Caco-2 (cell line): ENCODE measurements at places on chromosomes 13 and 19. TPM values are rescaled to one million over a fixed set of nuclear protein-coding genes. Genes with fewer than 3 reads are reported as not detected.

DNA sequence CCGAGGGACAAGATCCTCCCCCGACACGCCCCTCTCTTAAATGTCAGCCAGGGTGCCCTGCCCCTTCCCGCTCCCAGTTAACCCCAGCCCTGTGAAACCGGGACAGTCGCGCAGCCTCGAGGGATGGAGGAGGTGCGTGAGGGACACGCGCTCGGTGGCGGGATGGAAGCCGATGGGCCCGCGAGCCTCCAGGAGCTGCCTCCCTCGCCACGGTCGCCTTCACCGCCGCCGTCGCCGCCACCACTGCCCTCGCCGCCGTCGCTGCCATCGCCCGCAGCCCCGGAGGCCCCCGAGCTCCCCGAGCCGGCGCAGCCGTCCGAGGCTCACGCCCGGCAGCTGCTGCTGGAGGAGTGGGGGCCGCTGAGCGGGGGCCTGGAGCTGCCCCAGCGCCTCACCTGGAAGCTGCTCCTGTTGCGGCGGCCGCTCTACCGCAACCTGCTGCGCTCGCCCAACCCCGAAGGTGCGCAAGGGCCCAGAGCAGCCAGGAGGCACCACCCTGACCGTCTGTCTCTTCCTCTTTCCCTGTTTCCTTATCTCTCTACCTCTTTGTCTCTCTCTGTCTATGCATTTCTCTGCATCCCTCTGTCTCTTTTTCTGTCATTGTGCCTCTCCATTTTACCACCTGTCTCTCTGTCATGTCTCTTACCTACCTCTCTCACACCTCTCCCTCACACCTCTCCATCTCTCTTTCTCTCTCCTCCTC is at the start of gene NCCRP1:
TSS of gene NCCRP1 (plus strand) at position 105 of the 703 bp plus-strand sequence. CDS start at position 124, 19 bp downstream.
- no peak for DNase-seq

- DNase-seq = no peak
Measured at GRCh38 chr13:44140888-44141724, 232.5 kb upstream of the SERP2 start.

- DNase-seq = no peak
Measured at GRCh38 chr19:38321646-38322196, 2.1 kb downstream of the KCNK6 start.

DNA sequence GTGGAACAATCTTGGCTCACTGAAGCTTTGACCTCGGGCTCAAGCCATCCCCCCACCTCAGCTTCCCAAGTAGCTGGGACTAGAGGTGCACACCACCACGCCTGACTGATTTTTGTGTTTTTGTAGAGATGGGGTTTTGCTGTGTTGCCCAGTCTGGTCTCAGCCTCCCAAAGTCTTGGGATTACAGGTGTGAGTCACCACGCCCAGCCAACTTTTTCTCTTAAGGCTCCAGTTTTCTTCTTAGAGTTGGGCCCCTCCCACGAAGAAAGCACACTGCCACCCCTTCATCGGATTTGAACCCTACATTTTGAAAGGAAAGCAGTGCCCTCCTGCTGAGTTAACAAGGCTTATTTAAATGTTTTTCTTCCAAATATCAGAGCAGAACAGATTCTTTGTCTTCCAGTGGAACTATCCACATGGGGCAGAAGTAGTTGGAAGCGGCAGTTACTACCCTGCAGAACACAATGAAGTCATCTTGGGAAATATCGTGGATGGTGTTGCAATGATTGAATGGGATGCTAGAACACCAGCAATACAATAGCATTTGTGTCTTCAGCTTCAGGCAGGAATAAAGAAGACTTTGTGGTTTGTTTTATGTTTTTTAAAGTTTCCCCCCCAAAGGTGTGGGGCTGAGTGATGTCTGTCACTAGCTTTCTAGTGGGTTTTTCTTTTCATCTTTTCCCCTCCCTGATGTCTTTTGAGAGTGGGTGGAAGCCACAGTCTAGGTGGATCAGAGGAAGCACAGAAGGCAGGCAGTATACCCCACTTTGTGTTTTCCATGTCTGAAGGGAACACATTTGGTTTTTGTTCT is 8.9 kb downstream of the ACTN4 start:
- no peak for DNase-seq

- no peak for DNase-seq
Measured at GRCh38 chr13:95813139-95813538, 136.2 kb downstream of the DNAJC3 start.

GRCh38 chr13:33168321-33168960 is 117.1 kb downstream of the STARD13 start:
- no peak for DNase-seq

DNA sequence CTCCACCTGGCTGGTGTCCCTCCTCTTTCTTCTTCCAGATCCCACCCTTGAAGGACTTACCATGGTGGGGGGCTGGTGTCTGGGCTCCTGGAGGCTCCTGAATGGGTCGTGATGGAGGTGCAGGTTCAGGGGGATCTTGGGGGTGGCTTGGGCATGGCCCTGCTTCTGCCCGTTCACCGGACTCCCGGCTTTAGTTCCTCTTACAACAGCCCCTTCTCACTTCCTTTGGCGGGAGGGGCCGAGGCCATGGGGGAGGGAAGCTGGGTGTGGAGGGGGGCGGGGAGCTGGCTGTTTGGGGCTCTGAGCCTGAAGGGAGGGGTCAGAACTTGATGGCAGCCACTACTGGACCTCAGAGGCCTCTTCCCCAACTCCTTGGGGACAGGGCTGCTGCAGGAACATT is at the start of gene MYO1F:
TSS of gene MYO1F (minus strand) at position 196 of the 400 bp plus-strand sequence. CDS start at position 63, 133 bp downstream.
- no peak for DNase-seq

DNA sequence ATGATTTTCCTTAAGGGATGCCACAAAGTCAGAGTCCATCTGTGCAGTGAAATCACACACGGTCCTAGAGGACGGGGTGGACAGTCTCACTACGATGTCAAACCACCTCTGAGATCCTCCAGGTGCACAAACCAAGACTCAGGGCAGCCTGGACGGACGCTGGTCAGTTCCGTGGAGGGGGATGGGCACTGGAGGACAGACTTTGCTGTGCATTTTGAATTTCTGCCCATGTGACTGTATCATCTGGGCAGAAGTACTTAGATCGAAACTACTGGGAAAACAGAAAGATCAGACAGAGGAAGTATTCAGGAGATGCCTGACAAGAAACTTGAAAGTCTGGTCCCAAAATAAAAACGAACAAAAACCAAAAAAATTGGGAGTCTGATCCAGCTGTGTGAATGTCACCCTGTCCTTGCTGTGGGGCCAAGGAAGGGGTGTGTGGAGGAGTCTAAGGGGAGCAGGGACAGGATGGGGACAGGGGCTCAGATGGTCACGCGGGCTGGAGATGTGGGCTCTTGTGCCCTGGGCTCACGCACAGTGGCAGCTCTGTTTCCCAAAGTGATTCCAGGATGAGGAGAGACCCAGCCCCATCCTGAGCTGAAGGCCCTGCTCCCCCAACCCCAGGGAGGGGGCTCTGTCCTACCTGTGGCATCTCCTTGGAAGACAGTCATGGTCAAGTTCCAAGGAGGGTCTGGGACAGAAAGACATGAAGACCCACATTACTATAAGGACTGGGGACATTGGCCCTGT is 1.5 kb downstream of the SIGLEC8 start:
- DNase-seq = no peak

GRCh38 chr13:65417953-65418352 is 1812.2 kb downstream of the PCDH9 start:
- DNase-seq = no peak

DNA sequence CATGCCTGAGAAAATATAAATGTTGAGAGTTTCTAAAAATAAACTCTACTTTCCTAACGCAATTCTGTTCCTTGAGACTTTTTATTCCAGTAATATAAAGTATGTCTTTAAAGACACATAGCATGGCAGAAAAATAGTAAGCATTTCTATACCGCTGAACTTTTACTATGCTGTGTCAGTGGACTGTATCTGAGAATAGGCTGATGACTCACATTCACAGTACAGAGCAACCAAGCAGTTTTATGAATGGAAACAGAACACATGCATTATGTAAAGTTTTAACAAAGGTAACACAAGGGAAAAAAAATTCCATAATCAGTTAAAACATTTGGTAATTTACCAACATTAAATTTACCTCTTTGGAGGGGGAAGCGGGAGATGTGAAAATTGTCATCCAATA is 38.4 kb downstream of the ZDHHC20 start:
- DNase-seq = no peak

GRCh38 chr13:36806102-36806501 is 12.9 kb upstream of the RFXAP start:
- no peak for DNase-seq

DNA sequence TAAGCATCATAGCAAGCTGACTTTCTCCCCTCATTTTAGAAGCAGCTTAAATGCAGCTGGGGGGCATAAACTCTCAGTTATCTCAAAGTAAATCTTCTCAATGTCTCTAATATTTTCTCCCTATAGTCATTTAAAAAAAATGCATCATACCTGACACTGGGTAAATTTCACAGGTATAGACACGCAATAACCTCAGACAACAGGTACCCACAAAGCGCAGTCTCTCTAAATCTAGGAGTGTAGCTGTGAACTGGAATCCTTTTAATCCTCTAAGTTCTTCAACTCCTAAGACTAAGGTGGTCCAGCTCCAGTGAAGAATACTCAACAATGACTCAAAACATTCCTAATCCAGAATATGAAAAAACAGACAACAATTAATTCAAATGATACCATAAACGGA is 141.2 kb downstream of the MYCBP2 start:
- DNase-seq = no peak

DNA sequence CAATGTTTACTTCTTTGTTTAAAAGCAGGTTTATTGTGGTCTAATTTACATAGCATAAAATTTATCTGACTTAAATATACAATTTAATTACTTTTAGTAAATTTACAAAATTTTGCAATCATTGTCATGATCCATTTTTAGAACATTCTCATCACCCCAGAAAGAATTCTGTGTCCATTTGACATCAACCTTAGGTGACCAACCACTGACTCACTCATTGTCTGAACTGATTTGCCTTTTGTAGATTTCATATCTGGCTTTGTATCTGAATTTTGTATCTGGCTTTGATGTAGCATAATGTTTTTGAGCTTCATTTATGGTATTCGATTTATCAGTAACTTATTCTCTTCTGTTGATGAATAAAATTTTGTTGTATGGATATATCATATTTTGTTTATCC is 40.4 kb downstream of the EDNRB start:
- DNase-seq = no peak

- no peak for DNase-seq
Measured at GRCh38 chr13:20462533-20462915, 63.1 kb downstream of the CRYL1 start.

- DNase-seq = no peak
Measured at GRCh38 chr13:75521956-75522355, 15.7 kb downstream of the COMMD6 start.

GRCh38 chr13:40792284-40793051 is 3.1 kb downstream of the SLC25A15 start:
- DNase-seq = no peak

- DNase-seq = no peak
Measured at GRCh38 chr19:7540761-7541474, 5.4 kb downstream of the PNPLA6 start.

DNA sequence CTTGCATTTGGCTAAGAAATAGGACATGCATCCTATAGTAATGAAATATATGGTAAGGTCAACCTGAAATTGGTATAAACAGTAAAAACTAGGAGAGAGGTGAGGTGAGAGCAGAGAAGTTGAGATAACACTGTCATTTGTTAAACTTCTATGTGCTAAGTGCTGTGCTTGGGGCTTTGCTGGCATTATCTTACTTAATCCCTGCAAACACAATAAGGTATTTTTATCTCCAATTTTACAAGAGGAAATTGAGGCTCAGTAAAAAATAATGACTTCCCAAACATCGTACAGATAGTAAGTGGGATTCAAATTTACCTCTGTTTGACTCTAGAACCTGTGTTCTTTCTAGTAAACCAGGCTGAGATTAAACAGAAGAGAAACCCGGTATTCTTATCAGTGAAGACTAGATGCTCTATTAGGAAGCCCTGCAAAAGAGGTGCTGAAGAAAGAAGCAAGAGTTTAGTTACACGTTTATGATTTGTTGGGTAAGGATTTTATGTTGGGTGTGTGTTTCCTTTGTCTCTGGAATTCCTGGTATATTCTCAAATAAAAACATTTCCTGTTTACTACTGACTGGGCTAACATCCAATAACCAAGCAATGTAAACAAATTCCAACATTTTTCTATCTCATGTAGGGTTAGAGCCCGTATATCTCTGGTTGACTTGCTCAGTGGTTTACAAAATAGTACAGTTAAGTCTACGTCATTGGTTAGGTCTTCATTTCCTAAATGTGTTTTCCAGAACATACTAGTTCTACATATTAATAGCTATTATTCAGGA is 137.3 kb upstream of the FNDC3A start:
- no peak for DNase-seq

GRCh38 chr19:41994994-41995958 is 1.2 kb upstream of the ATP1A3 start:
- no peak for DNase-seq

DNA sequence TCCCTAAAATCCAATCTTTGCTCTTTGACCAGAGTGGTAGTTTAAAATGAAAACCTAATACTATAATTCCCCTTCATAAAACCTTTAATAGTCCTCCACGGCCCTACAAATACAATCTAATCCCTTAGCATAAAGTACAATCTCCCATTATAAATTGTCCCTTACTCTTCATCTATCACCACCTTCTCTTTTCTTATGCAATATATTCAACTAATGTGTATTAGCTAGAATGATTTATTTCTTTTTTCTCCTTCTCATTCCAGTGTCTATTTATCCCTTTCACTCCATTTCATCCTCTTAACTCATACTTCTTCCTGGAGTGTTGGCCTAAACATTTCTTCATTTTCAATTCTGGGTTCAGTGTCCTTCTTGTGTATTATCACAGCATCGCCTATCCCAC is 872.1 kb upstream of the PCDH20 start:
- no peak for DNase-seq

DNA sequence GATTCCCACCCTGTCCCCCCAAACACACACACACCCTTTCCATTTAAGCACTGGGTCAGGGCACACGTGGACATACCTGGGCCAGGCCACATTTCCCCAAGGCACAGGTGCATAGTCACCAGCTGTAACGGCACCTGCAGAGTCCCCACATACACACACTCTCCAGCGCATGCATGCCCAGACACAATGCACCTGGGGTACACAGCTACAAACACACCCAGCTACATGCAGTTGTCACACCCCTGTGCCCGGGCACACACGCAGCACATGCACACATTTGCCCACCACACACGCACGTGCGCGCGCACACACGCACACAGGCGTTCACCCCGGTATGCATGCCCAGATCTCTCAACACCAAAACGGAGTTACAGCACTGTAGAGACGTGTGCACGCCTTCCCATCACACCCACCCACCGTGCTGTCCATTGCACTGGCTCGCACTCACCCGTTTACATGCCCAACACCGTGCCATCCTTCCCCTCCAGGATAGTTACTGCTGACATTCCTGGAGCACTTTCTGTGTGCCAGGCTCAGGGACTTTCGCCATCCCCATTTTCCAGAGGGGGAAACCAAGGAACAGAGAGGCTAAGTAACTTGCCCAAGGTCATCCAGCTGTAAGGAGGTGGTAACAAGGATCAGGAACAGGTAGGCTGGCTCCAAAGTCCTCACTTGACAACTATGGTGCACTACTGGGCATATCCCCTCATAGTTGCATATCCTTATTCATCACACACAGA is 749 bp upstream of the SHANK1 start:
- DNase-seq = no peak

The BEST2 gene
- total RNA-seq = 0.27 TPM in 1 of 2 replicates, not detected in the other

The CHAMP1 gene
- total RNA-seq = 39.6 and 42.1 TPM in 2 replicates

The DZIP1 gene
- total RNA-seq = 6.5 and 8.1 TPM in 2 replicates

The HIPK4 gene
- not detected in 2 replicates for total RNA-seq

The PIP5K1C gene
- total RNA-seq = 24.5 and 27.0 TPM in 2 replicates

The FOSB gene
- 6.4 TPM in 2 replicates for total RNA-seq

The CABP5 gene
- not detected in 2 replicates for total RNA-seq

The YJEFN3 gene
- total RNA-seq = 6.7 and 8.1 TPM in 2 replicates

The ZNF229 gene
- not detected in 2 replicates for total RNA-seq

The TBXA2R gene
- total RNA-seq = 0.11 TPM in 1 of 2 replicates, not detected in the other

The PLVAP gene
- not detected in 2 replicates for total RNA-seq

The FAM216B gene
- total RNA-seq = not detected in 2 replicates

The PNMA8B gene
- total RNA-seq = 0.11 TPM in 1 of 2 replicates, not detected in the other
